Common myeloid progenitor, CD34-positive (primary cell): ENCODE measurements at places on chromosomes 4 and X.

- DNase-seq = no peak
Observed at GRCh38 chr4:13674971-13675370, 47.4 kb upstream of the BOD1L1 start.

GRCh38 chr4:8457646-8458252 lies 17.2 kb downstream of the TRMT44 start:
- DNase-seq = no peak

GRCh38 chr4:105122350-105122749 lies 24.3 kb upstream of the TET2 start:
- DNase-seq = no peak

- DNase-seq = no peak
Observed at GRCh38 chrX:72129661-72130060, 2.1 kb downstream of the RTL5 start.

DNA sequence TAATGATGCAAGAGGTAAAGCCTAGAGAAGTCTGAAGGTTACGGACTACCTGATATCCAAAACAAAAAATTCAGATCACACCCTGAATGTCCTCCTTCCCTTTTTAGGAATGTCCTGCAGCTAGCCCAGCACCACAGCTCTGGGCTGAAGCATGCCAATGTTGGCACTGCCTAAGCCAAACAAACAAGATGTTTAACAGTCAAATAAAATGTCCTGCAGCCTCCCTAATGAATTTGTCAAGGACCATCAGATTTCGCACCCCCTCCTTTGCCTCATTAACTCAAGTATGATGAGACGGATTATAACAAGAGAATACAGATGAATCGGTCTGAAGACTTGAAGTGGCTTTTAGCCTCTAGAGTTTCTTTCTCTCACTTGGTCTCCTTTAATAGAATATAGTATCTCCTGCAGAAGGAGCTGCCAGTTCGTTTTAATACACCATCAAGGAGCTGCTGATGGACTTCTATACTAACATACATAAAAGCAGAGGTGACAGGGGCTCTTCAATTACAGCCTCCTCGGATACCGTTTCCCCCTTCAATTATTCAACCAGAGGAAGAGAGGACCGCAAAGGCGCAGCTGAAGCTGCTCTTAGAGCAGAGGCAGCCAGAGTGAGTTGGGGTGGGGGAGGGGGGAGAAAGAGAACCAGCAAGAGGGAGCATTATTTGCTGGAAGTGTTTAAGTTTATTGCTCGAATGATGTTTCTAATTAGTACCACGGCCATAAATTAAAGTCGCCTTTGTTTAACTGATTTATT lies 3.0 kb upstream of the MAB21L2 start:
- no peak for DNase-seq

DNA sequence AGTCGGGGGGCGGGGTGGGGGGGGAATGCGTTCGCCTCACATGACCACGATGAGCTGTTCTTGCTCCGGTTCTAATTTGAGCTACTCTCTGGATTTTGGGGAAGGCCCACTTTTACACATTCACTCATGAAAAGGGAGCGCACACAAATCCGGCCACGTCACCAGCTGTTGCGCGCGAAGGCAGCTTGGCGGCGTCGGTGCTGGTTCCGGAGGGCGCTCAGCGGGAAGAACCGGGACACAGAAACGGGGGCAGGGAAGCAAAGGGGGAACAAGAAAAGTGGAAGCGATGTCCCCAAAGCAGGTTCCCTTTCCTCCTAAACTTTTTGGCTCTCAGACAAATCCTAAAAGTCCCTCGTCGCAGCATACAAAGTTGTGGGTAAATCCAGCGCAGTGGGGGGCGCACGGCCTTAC lies 605 bp downstream of the ANXA5 start:
- peak; percentile 86 for DNase-seq

DNA sequence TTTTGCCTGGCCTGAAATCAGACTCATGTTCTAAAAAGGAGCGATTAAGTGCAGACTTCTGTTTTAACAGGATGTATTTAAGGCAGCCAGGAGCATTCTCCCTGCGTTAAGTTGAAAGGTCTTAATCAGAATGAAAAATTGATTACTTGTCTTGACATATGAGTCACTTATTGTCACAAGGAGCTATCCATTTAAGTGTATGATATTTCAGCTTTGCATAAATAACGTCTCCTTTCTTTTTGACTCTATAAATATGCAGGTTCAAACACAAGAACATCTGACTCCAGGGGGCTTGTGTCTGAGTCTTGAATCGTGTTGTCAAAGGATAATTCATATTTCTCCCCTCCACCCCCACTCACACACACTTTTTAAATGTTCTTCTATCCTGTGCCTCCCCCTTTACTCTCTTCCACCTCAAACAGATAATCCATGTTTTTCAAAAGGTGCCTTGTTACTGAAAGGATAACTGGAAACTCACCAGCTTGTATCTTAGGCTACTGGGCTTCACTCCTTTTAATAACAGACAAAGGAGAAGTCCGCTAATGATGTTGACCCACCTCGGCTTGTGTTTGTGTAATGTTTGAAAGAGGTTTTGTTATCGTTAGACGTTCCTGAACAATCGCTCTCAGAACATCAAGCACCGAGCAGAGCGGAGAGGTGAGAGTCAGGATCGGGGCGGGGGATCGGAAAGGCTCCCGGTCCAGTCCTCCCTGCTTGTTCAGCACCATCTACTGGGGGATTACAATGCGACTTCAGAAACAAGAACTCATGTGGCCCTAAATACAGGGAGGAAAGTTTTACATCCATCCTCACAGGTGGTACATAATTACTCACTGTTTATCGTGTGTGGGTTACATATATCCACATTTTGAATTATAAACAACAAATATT lies 107.5 kb upstream of the RPL34 start:
- peak; percentile 43 for DNase-seq

- DNase-seq = no peak
Observed at GRCh38 chr4:1331591-1332353, 15.2 kb upstream of the UVSSA start.

DNA sequence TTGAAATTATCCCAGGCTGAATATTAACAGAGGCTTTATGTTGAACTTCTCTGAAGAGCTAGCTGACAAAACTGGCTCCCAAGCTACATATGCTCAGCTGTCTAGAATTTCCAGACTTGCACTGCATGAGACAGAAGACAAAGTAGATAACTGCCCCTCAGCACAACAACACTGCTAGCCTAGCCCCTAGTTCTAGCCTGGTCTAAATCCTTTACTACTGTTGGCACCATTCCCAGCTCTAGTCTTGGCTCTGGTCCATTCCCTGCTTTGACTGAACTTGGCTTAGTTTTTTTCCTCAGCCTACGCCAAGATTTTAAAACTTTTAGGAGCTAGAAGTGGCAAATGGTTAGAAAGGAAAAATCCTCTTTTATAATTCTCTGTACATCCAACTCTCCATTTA lies 7.6 kb upstream of the OPHN1 start:
- DNase-seq = no peak

GRCh38 chr4:103002551-103002950 lies 17.0 kb downstream of the SLC9B1 start:
- no peak for DNase-seq

- DNase-seq = no peak
Observed at GRCh38 chr4:159284113-159284512, 181.2 kb downstream of the RAPGEF2 start.

DNA sequence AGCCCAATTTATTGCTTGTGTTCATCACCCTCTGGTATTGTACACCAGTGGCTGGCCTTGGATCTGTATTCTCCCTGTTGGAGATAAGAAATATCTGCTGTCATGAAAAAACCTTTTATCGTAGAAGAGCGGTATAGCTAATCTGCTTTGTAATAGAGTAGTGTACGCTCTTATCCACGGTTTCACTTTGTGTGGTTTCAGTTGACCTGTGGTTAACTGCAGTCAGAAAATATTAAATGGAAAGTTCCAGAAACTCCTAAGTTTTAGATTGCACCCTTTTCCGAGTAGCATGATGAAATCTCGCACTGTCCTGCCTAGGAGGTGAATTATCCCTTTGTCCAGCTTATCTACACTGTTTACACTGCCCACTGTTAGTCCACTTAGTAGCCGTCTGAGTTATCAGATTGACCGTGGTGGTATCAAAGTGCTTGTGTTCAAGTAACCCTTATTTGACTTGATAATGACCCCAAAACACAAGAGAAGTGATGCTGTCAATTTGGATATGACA lies 42.4 kb downstream of the KDM6A start:
- peak; percentile 39 for DNase-seq

- no peak for DNase-seq
Observed at GRCh38 chr4:74578329-74578728, 133.4 kb downstream of the AREG start.

DNA sequence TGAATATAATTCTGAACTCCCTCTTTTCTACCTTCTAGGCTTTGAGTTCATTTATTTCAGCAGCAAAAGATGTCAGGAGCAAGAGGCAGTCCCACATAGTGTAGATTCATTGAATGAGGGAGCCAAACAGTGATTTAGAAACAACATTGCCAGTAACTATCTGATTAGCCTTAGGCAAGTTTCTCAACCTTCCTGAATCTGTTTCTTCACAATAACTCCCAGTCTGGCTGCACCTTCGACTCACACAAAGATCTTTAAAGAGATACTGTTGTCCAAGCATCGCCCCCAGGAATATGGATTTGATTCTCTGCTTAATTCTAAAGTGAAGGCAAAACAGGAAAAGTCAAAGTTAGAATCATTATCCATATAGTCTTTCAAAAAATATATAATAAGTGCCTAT lies 1026.2 kb downstream of the DMD start:
- DNase-seq = no peak

DNA sequence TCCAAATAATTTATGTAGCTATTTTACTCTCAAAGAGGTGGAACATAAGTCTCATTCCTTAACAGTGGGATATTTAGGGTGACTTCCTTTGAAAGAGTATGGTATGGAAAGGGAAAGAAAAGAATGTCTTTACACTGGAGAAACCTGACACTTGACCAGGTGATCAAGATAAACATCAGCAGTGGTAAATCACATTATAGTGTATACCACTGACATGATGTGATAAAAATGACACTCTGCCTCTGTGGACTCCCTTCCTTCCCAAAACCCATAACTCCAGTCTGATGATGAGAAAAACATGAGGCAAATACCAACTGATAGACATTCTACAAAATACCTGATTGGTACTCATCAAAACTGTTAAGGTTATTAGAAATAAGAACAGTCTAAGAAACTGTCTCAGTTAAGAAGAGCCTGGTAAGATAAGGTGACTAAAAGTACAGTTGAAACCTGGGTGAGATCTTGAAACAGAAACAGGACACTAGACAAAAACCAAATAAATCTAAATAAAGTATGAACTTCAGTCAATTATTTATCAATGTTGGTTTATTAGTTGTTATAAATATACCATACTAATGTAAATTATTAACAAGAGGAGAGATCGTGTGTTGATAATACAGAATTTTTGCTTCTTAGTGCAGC lies 144.2 kb upstream of the PCDH18 start:
- no peak for DNase-seq

DNA sequence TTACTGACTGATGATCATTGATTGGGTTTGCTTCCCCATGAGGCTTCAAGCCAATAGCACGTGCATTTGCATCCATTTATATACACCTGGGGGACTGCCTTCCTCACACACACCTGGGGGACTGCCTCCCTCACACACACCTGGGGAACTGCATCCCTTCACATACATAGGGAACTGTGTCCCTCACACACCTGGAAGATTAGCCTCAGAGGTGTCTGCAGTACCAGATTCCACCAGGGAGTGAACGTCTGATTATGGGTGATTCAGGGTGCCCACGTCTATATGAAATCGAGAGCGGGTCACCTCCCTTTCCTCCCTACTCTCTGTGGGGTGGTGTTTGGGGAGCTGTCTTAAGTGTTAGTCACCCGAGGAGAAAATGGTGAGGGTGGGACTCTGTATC lies 16.9 kb downstream of the CD99 start:
- DNase-seq = no peak

DNA sequence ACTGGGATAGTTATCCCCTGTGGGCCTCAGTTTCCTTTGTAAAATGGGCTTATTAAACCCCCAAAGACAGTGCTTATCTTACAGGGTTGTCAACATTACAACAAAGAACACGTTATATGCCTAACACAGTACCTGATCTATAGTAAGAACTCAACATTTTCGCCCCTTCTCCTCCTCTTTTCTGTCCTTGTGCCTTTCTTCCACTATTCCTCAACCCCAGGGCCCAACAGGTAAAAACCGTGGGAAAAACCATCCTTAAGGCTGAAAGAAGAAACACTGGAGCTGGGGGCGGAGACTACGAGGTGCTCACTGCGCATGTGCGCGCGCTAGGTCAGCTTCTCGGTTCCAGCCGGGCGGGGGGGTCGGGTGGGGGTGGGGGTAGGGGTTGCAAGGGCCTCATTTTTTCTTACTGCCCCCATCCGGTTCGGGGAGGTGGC lies 426 bp upstream of the XIAP start:
- DNase-seq = no peak

DNA sequence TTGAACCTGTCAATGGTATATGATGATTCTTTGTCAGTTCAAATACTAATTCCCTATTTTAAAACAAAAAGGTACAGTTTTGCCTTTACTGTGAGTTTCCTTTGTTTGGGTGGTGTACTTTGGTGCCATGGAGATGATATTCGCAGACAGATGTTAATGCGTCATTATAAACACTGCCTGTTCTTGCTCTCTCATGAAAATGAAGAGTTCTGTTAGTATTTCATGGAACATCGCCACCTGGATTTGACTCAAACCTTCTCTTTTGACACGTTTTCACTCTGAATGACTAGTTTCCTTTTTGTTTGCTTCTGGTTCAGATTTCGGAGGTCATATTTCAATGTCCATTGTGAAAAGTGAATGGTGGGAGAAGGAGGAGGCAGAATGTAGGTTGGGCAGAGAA lies 6.9 kb upstream of the CTSO start:
- DNase-seq = no peak

DNA sequence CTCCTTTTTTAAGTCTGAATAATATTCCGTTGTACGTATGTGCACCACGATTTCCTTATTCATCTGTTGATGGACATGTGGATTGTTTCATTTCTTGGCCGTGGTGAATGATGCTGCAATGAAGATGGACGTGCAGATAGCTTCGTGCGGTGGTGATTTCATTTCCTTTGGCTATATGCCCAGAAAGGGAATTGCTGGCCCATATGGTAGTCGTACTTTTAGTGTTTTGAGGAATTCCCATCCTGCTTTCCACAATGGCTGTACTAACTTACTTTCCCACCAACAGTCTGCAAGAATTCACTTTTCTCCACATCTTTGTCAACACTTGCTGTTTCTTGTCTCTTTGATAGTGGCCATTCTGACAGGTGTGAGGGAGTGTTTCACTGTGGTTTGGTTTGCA lies 12.8 kb downstream of the ZFP42 start:
- no peak for DNase-seq

DNA sequence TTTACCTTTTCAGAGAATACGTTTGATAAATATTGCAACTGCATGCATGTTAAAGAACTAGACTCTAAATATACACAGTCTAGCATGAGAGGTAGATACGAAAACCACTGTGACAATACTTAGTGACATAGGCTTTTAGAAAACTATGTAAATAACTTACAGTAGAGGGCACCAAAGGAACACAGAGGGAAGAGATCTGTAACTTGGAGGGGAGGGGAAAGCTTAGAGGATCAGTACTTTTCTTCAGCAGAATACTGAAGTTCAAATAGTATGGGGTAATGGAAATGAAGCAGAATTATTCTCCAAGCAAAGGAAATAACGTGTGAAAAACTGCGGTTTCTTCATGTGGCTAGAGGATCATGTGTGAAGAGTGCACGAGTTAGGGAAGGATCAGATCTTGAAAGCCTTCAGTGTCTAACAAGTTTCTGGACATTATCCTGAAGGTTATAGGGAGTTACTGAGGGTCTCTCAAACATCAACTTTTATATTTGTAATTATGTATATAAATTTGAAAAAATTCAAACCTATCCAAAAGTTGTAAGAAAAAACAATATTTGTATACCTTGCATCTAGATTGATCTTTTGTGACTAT lies 264.3 kb downstream of the NPFFR2 start:
- peak; percentile 67 for DNase-seq
